ENCODE measurements at places on chromosomes 3 and 15.

GRCh38 chr3:41960826-41961750, 815 bp downstream of the ULK4 start:
- peak; percentile 61 for DNase-seq

- peak; percentile 100 for DNase-seq
These were observed 80.3 kb downstream of the OTOL1 start for GRCh38 chr3:161576714-161577510.

DNA sequence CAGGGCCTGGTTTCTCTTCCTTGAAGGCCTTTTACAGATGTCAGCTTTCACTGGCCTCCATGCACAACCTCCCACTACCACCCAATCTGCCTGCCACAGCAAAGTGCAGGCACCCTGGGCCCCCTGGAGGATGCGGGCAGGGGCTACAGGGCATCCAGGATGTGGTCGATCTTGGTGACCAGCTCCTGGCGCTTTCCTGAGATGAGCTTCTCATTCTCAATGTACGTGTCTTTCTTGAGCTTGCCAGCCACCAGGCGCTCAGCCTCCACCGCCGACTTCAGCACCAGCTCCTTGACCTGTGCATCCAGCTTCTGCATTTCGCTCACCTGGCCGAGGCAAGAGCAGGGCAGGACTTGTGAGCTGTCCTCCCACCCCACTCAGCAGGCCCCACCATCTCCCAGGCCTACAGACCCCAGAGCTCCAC, 30.3 kb downstream of the RPN1 start:
- no peak for DNase-seq

- no peak for DNase-seq
These were observed 15.7 kb upstream of the CAND2 start for GRCh38 chr3:12780751-12781150.

DNA sequence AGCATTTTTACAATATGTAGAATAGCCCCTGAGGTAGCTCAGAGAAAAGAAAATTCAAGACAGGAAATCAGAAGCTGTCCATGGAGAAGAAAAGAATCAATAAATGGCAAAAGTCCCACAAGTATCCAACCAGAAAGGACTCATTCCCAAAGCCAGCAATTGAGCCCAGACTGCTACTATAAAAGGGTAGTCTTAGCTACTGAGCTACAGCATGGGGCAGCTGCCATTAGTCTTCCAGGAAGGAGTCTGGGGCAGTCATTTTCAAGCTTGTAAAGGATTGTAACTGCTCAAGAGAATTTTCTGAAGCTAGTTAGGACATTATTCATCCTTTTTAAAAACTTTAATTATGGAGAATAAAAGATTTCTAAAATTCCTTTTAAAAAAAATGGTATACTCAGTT, 10.5 kb downstream of the LEKR1 start:
- no peak for DNase-seq

DNA sequence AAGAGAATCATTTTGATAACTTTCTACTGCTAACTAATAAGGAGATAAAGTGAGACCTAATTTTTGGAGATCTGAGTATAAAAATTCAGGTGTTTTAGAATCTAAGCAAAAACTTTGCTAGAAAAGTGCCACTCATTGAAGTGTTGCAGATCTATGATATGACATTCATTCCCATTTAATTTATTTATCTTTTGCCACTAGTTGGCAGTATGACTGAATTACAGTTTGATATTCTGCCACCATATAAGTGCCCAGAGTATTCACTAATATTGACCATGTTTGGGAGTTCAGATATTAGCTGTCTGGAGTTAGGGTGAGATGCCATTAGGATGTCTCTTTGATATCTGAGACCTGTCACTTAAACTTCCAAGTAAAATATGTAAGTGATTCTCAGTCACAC, 251.3 kb upstream of the GBE1 start:
- DNase-seq = no peak

DNA sequence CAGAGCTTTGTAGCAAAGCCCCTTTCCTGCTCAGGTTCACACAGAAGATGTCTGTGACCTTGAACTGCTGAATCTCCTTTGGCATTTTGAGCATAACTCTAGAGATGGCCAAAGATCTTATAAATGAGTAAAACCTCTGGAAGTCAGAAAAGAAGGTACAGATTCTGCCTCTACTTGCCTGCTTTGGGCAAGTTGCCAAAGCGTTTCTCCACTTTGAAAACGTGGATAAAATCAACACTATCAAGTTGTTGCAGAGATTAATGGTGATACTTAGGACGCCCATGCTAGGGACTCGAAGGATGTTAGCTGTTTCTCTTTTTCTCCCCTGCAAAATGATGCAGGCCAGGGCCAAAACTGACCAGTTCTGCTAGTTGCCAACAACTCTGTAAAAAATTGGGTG, 68.0 kb upstream of the CMTM7 start:
- DNase-seq = peak; percentile 4

DNA sequence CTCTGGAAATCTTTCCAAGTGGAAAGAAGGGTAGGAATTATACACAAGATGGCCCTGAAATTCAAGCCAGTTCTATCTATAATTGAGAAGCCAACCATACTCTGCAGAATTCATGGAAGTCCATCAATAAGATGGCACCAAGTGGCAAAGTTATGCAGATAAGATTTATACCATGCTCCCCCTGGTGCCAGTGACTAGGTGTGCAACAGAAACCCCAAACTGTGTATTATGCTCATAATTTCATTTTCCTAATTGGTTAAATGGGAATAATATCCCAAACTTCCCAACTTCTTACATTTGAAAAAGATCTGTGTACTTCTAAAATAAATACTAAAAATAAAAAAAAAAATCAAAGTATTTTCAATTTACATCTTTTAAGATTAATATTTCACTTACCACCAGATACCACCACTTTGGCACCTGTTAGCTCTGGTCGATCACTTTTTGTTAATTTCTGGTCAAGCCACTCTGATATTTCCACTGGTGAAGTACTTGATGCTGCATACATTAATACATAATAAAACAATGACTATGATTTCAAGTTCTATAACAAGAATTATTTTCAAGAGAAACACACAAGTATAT, 25.9 kb downstream of the ETFA start:
- DNase-seq = peak; percentile 4

DNA sequence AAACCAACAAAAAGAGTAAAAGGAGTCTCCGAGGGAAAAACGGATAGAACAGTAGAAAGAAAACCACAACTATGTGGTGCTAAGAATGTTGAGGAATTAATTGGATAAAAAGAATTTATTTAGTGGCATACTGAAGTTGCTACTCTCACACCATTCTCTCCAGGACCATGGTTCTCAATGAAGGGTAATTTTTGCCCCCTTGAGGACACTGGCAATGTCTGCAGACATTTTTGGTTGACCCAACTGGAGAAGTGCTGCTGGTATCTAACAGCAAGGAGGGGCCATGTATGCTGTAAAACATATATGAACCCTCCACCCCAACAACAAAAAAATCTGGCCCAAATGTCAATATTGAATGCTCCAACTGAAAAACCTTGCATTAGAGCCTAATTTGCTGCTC, 85.9 kb upstream of the CSPG5 start:
- DNase-seq = no peak

GRCh38 chr3:20104167-20104661, 64.0 kb downstream of the KAT2B start:
- no peak for DNase-seq

GRCh38 chr3:169836942-169837275, 24.2 kb upstream of the LRRC34 start:
- no peak for DNase-seq

- no peak for DNase-seq
These were observed 37.0 kb upstream of the CORO2B start for GRCh38 chr15:68541743-68542142.

DNA sequence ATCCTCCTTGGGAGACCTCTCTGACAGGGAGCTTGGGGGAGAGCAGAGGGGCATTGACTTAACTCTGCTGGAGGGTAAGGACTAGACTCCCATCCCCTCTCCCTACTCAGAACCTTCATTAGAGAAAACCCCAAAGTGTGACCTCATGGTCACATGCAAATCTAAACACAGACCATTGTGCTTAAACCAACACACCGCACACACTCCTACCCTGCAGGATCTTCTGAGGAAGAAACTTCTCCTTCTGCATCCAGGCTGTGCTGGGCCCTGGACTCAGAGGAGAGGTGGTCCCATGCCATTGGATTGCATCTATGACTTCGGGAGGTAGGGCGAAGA, 805 bp upstream of the PARP16 start:
- no peak for DNase-seq

DNA sequence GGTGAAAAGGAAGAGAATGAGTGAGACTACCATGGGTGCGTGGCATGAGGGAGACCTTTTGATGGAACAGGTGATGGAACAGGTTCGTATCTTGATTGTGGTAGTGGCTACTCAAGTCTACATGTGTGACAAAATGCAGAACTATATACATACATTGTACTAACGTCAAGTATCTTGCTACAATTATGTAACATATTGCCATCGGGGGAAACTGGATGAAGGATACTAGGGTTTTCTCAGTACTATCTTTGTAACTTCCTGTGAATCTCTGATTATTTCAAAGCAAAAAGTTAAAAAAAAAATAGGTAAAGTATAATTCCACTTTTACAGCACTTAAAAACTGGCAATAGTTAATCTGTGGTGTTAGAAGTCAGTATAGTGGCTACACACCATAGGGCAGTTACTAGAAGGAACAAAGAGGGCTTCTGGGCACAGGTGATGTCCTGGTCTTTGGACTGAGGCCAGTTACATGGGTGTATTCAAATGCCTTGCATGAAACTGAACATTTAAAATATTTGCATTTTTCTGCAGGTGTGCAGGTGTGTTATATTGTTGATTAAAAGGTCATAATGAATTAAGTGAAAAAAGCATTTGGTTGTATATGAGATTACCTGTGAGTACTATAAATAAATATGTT, 61.4 kb downstream of the LRRK1 start:
- no peak for DNase-seq

DNA sequence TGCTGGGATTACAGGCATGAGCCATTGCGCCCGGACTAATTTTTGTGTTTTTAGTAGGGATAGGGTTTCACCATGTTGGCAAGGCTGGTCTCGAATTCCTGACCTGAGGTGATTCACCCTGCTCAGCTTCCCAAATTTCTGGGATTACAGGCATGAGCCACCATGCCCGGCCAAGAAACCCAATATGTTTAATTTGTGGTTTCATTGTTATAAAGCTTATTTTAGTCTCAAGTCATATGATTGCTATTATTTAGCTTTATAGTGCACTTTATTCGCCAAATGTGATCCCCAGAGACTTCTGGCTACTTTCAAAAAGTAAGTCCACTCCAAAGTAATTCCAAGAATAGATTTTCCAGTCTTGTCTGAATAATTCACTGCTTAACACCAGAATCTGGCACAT, 19.3 kb upstream of the SLC4A7 start:
- no peak for DNase-seq

GRCh38 chr15:46956456-46956855, 760.8 kb upstream of the SEMA6D start:
- no peak for DNase-seq

DNA sequence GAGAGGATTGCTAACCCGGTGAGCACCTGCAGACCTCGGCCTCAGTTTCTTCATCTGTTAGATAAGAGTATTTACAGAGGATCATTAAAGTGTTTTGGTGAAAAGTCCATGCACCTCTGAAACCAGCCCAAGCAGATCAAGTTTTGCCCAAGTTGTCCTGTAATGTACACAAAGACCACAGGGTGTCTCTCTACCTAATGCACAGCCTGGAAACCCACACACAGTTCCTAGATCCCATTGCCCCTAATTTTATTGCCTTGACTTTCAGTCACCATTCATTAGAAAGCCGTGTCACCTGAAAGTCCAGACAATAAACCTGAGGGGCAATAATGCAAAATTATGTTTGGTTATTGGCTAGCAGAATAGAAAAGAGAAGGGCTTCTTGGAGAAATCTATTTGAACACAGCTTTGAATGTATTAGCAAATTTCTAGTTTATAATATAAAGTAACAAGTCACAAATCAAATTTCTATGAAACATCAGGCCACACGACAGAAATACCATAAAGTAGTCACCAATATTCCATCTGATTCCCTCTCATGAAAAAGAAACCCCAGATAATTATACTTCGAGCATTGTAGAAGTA, 161.3 kb upstream of the SLC2A2 start:
- DNase-seq = peak; percentile 57

- DNase-seq = no peak
These were observed 9.4 kb downstream of the UBR1 start for GRCh38 chr15:43096411-43096810.

GRCh38 chr3:65351753-65352152, 664.0 kb upstream of the ADAMTS9 start:
- no peak for DNase-seq

DNA sequence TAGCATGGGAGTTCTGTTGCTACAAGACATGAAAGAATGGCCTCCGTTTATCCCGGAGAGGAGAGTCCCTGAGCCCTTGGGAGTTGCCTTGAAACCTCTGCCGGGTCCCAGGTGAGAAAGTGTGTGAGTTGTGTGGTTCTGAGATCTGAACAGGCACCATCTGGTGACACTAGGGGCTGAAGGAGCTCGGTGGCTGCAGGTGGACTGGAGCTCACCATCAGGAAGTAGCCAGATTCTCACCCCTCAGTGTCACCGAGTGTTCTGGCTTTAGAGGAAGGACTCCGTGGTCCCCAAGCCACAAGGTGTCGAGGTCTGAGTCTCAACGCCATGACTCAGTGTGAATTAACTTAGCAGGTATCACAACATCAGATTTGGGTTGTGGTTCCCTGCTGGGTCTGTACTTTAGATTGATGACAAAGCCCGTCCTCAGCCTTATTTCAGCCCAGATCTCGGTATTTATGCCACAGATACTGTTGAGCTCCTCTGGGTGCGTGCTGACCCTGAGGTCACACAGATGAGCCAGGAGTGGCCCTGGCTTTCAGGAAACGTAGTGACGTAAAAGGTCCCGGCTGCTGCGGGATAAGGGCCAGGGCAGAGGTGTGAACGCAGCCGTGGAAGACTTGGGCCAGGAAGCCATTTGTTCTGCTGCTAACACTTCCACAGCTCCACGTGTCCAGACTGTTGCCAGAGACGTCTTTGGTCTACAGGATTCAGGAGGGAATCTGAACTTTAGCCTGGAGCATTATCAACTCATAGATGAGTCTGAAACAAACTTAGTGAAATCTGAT, 54.4 kb downstream of the PGPEP1L start:
- DNase-seq = no peak

- no peak for DNase-seq
These were observed 895.5 kb downstream of the ROBO2 start for GRCh38 chr3:77935418-77935817.

- no peak for DNase-seq
These were observed 254.9 kb upstream of the TBL1XR1 start for GRCh38 chr3:177451864-177452830.

Data from NCI-H1105 treated with DMSO at 0.1 percent for 48 hours (cell line).